ENCODE measurements at places on chromosomes 3 and 15.

DNA sequence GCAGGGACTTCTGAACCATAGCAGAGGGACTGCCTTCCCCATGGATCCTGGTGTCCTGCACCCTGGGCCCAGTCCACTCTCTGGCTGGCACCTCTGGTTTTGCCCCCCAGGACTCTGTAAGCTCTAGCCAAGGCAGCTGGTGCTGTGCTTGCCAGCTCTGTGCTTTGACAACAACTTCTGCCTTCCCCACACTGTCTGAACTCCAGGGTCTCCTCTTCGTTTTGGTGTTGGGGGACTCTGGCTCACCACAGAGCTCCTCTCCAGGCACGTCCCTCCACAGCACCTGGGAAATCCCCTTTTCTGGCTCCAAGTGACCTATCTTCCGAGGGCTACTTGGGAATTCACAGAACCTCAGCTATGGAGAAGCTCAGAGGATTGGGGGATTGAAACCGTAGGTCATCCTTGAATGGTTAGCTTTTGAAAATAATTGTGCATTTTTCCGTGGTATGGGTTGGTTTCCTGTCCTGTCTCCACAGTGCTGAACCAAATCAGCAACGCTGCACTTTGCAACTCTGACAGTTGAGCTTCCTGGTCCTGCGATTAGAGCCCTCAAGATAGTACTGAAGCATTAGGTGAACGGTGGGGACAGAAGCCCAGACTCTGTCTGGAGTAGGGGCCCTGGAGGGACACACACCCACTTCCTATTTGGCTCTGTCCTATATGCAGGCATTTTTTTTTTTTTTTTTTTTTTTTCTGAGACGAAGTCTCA lies 152.4 kb downstream of the APBA2 start:
- DNase-seq, result no peak

- no peak for DNase-seq
These were observed 3.9 kb downstream of the HYAL2 start for GRCh38 chr3:50318615-50319014.

DNA sequence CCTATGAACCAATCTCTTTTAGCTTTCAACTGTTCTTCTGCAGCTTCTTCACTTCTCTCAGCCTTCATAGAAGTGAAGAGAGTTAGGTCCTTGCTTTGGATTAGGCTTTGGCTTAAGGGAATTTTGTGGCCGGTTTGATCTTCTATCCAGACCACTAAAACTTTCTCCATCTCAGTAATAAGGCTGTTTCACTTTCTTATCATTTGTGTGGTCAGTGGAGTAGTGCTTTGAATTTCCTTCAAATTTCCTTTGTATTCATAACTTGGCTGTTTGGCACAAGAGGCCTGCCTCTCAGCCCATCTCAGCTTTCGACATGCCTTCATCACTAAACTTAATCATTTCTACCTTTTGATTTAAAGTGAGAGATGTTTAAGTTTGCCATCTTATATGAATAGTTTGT lies 21.7 kb downstream of the DZIP1L start:
- DNase-seq, result no peak

- no peak for DNase-seq
These were observed 33.4 kb upstream of the XRN1 start for GRCh38 chr3:142481196-142481595.

DNA sequence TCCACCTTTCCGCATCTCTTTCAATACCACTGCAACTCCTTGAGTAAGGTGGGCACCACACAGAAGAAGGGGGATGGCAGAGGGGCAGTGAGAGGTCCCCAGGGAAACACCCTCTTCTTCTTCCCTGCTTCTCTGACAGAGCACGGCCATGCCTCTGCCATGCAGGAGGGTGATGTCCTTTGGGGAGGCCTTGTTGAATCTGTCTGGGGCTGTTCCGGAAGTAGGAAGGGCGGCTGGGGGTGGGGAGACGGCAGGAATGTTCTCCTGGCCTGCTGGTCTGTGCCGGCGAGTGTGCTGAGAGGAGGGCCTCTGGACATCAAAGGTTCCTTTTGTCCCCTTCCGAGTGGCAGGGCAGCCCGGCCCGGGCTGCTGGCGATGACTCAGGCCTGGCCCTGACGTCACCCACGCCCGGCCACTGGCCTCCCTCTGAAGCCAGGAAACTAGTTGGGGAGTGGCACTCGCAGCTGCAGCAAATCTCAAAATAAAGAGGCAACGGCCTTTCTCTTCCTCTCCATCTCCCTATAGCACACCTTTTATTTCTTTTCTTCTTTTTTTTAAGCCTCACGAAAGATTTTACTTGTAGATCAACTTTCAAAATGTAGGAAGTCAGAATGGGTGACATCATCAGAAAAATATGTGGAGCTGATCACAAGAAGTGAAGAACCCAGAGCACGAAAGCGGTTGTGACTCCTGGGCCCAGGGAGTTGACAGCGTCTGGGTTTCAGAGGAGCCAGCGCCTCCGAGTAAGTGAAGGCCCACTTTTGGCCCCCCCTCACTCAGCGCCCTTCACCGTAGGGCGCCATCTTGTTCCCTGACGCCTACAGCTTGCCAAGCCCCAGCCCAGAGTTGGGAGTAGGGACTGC lies at the start of gene ZBTB38:
Gene ZBTB38, plus strand, starts transcription at position 443 of the 863 bp plus-strand sequence. CDS start 73,885 bp downstream, outside the sequence.
- peak; percentile 93 for DNase-seq

DNA sequence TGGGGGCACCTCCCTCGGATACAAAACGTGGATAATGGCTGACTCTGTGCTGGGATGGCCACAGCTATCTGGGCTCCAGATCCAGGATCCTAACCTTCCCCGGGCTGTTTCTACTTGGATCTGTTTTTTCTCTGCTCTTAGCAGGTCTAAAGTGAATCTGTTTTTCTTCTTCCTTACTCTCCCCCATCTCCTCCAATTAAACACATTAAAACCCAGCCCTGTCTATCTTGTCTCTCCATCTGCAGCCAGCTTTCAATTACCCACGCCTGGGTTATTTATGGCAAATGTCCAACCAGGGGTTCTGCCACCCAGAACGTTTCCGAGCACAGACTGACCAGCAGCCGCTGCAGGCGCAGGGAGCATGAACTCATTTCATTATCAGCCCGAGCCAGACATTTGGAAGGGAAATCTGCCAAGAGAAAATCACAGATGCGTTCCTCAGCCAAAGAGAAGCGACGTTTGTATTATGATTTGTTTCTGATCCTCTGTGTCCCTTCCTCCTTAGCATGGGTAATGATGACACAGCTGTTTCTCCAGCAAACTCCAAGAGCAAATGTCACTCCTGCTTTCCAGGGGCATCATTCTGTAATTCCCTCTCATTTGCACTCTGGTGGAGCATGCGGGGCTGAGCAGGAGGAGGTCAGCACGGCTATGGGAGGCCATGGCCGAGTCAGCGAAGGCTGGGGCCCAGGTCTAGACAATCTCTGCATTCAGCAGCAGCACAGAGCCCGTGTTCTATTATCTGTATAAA lies 42.0 kb downstream of the UMPS start:
- DNase-seq, result peak; percentile 61

- no peak for DNase-seq
These were observed 741.5 kb downstream of the EDEM1 start for GRCh38 chr3:5929027-5929426.

DNA sequence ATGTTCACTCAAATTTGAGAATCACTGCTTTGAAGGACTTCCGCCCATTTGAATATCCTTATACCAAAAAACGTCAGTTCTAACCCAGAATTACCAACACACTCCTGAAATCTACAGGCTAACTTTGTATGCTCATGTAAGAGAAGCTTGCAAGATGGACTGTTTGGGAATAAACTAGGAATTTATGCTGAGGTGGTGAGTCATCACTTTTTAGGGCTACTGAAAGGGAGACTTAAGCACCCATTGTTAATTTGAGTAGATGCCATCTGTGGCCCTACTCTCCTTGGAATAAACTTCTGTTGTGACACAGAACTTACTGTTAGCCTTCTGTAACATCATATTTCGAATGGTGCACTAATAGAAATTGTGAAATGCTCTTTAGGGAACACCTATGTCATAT lies 74.6 kb downstream of the FGF12 start:
- no peak for DNase-seq

DNA sequence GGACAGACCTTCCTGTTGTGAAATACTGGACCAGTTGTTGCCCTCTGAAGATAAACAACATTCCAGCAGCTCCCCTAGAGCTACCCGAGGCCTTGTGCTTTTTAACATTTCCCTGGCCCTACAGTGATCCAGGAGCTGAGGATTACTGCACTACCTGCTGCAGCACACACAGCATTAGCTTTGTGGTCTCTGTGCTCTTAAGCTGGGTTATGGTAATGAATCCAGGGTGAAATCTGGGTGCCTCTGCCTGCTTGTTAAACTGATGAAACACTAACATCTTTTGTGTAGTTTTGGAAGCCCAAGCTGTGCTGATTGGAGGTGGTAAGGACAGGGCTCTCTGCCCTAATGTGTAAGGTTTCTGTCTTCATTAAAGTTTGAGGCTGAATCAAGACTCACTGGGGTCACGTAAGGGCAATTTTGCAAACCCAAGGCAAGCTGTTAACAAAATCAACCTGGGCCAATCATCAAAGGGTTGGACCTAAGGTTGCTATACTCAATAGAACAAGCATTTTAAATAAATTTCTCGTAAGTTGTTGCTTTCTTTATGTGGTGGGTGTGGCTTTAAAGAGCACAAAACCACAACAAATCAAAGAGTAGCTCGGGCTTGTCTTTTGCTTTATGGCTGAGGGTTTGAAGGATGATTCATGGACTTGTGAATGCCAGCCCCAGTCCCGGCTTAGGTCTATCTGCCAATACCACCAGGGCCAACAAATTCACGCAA lies 183.9 kb downstream of the TPRG1 start:
- DNase-seq, result peak; percentile 50
